ENCODE measurements at places on chromosomes 12 and 14.

GRCh38 chr14:70098250-70098809 lies 90.4 kb downstream of the SLC8A3 start:
- DNase-seq: no peak

DNA sequence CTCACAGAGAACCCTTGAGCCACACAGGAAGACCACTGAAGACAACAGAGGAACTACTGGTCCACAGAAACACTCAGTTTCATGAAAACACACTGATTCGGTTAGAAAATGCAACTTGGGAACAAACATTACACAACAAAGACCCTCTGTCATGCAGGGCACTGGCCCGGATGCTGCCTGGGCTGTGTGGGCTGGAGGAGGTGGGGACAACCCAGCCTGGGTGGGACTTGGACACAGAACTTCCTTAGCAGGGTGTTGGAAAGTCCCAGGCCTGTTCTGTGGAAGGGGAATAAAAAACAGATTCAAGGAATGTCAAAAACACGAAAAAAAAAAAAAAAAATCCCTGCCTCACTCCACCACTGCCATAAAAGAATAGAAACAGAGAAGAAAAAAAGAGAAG lies 181.0 kb downstream of the MON2 start:
- DNase-seq: no peak

DNA sequence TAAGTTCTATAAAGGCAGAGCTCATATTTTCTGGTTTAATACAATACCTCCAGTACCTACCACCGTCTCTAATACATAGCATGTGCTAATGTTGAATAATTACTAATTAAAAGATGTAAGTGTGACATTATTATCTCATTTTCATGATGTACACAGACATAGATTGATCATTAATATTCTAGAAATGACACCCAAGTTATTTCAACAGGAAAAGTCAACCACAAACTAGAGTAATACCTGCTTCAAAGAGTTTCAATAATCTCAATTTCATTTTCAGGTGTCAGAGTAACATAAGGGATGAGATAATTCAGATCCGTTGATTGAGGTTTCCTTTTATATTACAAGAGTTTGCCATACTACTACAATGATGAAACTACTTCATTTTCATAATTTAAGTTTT lies 388.9 kb downstream of the SOX5 start:
- DNase-seq: no peak

- DNase-seq: no peak
Observed at GRCh38 chr14:77531071-77531470, 32.5 kb upstream of the ISM2 start.

- no peak for DNase-seq
Observed at GRCh38 chr12:57031138-57031725, 14.9 kb upstream of the TAC3 start.

DNA sequence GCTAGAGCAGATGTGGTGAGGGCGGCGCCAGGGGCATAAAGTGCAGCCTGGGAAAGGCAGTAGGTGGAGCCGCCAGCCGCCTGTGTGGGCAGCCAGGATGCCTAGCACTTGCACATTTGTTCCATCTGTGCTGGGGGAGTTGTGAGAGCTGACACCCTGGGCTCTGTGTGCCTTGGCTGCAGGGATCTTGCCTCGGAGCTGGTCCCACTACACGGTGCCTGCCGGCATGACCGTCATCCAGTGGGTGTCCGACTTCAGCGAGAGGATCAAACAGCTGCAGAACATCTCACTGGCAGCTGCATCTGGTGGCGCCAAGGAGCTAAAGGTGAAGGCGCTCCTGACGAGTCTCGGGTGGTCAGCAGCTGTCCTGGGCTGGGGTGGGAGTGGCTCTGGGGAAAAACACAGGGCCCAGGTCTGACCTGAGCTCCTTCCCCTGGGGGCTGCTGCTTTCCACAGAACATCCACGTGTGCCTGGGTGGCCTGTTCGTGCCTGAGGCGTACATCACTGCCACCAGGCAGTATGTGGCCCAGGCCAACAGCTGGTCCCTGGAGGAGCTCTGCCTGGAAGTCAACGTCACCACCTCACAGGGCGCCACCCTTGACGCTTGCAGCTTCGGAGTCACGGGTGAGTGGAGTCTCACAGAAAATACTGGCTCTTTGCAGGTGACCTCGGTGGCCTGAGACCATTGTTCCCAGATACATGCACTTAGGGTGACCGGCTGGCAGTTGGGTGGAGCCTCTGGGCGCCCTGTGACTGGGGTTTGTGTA lies 37.4 kb downstream of the HSP90AA1 start:
- DNase-seq: no peak

DNA sequence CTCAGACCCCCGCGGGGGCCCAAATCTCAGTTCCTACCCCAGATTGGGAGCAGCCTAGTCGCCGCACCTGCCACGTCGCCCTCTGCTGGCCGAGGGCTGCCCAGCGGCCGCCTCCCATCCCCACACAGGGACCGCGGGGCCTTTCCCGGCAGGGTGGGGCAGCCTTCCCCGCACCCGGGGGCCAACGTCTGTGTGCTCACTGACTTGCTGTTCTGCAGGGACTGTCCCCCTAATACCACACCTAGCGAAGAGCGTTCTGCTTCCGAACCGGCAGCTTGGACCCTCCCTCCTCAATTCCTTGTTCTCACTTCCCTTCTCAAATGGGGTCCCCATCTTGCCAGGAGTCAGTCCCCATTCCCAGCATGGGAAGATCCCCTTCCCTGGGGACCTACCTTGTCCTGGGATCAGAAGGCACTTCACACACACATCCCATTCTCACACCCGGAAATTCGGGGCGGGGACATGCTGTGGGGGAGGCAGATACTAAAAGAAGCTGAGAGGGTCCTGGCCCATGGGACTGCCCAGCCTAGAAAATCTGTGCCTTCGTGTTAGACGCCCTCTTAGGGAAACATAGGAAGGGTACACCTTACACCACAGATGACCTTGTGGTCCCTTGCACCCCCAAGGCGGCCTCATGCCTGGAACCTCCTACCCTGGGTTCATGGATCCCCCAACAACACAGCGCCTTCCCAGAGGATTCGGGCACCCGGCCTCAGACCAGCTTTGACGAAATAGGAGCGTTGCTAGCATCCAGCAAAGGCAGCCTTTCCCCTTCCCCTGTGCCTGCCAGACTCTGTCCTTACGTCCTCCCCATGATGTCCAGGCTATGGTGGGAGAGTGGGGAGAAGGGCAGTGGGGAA lies 16.4 kb downstream of the ACVRL1 start:
- DNase-seq: peak; percentile 72

DNA sequence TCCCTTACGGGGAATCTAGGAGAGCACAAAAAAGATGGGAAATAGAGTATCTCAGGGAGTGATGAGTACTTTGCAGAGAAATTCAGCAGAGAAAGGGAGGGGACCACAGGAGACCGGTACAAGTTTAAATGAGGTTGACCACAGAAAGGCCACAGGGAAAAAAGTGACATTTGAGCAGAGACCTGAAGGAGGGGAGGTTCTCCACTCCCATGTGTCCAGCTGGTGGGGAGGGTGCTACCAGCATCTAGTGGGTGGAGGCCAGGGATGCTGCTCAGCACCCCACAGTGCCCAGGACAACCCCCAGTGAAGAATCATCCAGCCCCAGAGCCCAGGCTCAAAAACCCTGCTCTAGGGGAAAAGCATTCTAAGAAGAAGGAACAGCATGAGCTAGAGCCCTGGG lies 34.6 kb downstream of the TESC start:
- no peak for DNase-seq

GRCh38 chr14:24857277-24857676 lies 192.7 kb downstream of the STXBP6 start:
- DNase-seq: no peak

GRCh38 chr14:88060576-88060975 lies 55.6 kb downstream of the GPR65 start:
- no peak for DNase-seq

GRCh38 chr12:1603269-1603993 lies 9.1 kb upstream of the FBXL14 start:
- no peak for DNase-seq

GRCh38 chr12:29516431-29516875 lies 19.0 kb upstream of the OVCH1 start:
- no peak for DNase-seq

DNA sequence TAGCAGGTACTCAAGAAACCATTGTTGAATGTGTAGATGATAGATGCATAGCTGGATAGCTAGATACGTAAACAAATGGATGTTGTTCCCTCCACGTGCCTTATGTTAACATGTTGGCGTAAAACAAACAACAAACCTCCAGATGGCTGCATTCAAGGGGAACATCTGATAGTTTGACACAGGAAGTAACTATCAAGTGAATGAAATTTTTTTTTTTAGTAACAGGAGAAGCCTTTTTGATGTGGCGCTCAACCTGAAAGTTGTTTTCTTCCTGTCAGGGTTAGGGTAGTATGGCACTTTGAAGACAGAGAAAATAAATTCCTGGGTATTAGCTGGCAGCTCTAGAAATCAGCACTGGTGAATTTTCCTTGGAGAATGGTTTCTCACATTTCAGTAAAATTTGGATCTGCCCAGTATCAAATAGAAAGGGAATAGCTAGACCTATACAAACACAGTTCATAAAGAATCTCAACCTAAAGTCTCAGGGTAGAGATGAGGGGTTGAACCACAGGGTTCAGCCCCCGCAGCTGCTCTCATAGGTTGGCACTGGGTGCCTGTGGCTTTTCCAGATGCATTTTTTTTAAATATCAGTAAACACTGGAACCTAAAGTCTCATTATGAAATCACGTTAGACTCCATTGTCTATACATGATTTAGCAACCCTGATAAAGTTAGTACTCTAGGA lies 18.8 kb upstream of the RAP1B start:
- DNase-seq: no peak

All from activated T-cell treated with anti-CD3 and anti-CD28 coated beads, Interleukin-2, amount 50 U/mL, for 48 hours (primary cell).